CD4-positive, alpha-beta T cell treated with Interleukin-10 for 1 hour (primary cell): ENCODE measurements at places on chromosomes 5 and 9.
A peak's percentile ranks its signal among the peaks of the same experiment; 100 is the strongest.

- DNase-seq: no peak
Observed at GRCh38 chr5:60533789-60534188, 166.2 kb downstream of the DEPDC1B start.

GRCh38 chr9:119802133-119802532 is 432.9 kb upstream of the BRINP1 start:
- DNase-seq: no peak

GRCh38 chr5:173592050-173592669 is 24.3 kb downstream of the BOD1 start:
- DNase-seq: peak; percentile 20

DNA sequence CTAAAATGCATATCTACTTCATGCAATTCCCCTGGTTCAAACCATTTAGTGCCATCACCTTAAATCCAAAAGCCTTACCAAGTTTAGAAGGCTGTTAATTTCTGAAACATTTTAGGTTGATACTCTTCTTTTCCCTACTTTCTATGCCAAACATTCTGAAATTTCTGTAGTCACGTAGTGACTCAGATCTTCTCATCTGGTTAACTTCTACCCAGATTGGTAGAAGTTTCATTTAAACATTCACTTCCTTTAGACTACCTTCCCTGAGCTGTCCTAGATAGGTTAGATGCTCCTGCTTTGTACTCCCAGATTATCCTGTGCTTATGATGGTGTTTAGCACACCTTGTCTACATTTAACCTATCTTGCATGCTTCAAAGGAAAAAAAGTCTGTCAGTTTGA is 9.9 kb downstream of the RAD50 start:
- no peak for DNase-seq

DNA sequence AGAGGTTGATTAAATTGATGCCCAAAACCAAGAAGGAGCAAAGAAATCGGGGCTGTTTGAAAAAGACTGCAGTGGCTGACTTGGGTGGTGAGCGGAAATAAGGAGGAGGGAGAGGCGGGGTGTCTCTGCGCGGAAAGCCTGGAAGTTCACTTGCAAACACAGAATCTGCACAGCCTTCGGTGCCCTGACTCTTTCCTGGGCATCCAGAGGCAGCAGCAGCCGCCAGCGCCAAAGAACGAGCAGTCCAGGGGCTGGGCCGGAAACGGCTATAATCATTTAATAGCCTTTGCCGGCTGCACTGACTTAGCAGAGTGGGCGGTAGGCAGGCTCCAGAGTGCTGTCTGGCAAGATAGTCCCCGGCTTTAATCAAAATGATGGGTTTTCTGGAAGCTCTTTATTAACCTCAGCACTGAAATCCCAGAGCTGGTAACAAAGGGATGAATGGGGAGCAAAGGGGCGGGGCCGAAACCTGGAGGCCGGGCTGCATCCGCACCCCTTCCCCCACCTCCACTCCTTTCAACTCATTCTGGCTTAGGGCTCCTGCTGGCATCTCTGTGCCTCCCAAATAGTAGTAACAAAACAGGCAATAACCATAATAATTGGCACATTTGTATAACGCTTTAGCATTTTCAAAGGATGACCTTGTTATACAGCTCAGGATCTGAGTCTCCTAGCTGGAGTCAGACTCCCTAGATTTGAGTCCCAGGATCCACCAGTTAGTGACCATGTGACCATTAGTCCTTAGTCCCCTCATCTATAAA is 35.7 kb downstream of the PCDHAC2 start:
- no peak for DNase-seq

- DNase-seq: no peak
Observed at GRCh38 chr9:107275530-107275929, 7.5 kb upstream of the RAD23B start.
